ENCODE measurements at places on chromosomes 1 and 21. TPM values are rescaled to one million over a fixed set of nuclear protein-coding genes. Genes with fewer than 3 reads are reported as not detected.
A peak's percentile ranks its signal among the peaks of the same experiment; 100 is the strongest.

GRCh38 chr1:12383786-12384185 lies 154.0 kb downstream of the VPS13D start:
- no peak for DNase-seq
- no peak overlapping the region for H3K4me3 ChIP-seq
- H3K36me3 ChIP-seq, result peaks cover 15% of the 10 kb centered on the region
- peak overlapping the region; percentile 58 for H3K27ac ChIP-seq

DNA sequence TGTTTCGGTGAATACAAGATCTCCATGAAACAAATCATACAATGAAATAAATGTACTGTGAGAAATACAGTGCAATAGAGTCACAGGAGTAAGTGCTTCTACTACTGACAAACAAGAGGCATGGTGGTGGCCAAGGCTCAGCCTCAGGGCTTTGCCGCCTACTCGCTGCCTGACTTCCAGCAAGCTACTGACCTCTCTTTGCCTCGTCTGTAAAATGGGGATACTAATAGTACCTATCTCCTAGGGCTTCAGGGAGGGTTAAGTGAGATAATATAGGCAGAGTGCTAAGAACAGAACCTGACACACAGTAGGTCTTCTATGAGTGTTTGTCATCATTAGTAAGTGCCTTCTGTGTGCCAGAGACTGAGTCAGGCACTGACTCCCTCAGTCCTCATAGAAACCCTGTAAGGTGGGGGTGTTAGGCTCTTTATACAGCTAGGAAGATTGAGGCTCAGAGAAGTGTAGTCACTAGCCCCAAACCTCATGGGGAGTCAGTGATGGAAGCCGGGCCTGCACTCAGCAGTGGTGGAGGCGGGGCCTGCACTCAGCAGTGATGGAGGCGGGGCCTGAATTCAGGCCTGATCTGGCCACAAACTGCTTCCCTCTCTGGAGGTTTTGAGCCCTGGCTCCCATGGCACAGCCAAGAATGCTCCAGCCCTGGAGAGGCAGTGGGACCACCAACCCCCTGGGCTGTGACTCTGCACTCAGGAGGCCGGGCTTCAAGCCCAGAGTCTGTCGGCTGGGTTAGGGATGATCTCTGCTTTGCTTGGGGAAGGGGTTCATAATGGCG lies 6.8 kb downstream of the BSND start:
- no peaks in the 10 kb centered on the region for H3K27me3 ChIP-seq
- no peaks in the 10 kb centered on the region for H3K36me3 ChIP-seq
- H3K27ac ChIP-seq, result no peak overlapping the region
- no peaks in the 10 kb centered on the region for H3K4me1 ChIP-seq
- DNase-seq, result no peak

GRCh38 chr1:158104891-158105290 lies 75.8 kb upstream of the CD1D start:
- no peaks in the 10 kb centered on the region for H3K27me3 ChIP-seq
- no peak for DNase-seq
- no peak overlapping the region for H3K4me3 ChIP-seq
- H3K27ac ChIP-seq, result no peak overlapping the region
- H3K4me1 ChIP-seq, result no peaks in the 10 kb centered on the region

GRCh38 chr1:2819831-2820730 lies 18.6 kb upstream of the TTC34 start:
- H3K27me3 ChIP-seq, result no peaks in the 10 kb centered on the region
- H3K27ac ChIP-seq, result no peak overlapping the region
- H3K4me1 ChIP-seq, result no peaks in the 10 kb centered on the region
- DNase-seq, result no peak

GRCh38 chr1:84936116-84936810 lies 43.3 kb upstream of the LPAR3 start:
- H3K27ac ChIP-seq, result no peak overlapping the region
- peaks cover 3% of the 10 kb centered on the region for H3K4me1 ChIP-seq
- peak; percentile 52 for DNase-seq

DNA sequence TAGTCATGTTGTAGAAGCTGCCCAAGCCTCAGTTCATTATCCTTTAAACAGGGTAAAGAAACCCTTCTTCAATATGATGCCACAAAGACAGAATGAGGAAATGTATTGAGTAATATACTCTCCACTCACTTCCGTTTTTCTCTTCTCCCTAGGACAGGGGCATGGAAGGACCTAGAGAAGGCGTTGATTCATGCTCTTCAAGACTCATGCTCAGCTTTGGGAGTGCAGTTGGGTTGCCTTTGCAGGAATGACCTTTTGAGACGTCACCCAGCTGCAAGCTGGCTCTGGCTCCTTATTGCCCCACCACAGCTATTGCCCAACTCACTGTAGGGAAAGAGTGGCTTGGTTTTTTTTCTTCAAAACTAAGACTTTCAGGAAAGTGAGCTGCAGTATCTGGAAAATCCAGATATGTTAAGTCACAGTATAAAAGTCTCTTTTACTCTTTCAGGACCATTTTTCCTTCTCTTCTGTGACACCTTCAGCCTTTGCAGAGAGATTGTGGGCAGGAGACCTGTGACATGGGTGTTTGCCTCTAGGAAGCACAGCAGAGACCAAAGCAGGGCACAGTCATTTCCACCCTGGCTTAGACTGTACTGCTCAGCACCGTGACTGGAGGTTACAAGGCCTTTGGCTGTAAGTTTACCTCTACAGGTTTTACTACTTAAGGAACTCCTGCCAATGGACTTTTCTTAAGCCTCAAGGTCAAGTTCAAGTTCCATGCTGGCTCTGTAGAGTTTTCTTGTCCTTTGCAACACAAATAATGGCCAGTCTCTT lies 39.5 kb downstream of the XCL2 start:
- H3K36me3 ChIP-seq, result no peaks in the 10 kb centered on the region
- H3K27me3 ChIP-seq, result no peaks in the 10 kb centered on the region
- no peak for DNase-seq
- H3K27ac ChIP-seq, result no peak overlapping the region

ANXA9 gene
- total RNA-seq, result 0.17 TPM

GRCh38 chr1:156050376-156050775 lies 3.2 kb downstream of the UBQLN4 start:
- H3K27ac ChIP-seq, result no peak overlapping the region
- DNase-seq, result no peak
- H3K36me3 ChIP-seq, result peaks cover 15% of the 10 kb centered on the region
- no peak overlapping the region for H3K4me3 ChIP-seq
- H3K27me3 ChIP-seq, result no peaks in the 10 kb centered on the region

DNA sequence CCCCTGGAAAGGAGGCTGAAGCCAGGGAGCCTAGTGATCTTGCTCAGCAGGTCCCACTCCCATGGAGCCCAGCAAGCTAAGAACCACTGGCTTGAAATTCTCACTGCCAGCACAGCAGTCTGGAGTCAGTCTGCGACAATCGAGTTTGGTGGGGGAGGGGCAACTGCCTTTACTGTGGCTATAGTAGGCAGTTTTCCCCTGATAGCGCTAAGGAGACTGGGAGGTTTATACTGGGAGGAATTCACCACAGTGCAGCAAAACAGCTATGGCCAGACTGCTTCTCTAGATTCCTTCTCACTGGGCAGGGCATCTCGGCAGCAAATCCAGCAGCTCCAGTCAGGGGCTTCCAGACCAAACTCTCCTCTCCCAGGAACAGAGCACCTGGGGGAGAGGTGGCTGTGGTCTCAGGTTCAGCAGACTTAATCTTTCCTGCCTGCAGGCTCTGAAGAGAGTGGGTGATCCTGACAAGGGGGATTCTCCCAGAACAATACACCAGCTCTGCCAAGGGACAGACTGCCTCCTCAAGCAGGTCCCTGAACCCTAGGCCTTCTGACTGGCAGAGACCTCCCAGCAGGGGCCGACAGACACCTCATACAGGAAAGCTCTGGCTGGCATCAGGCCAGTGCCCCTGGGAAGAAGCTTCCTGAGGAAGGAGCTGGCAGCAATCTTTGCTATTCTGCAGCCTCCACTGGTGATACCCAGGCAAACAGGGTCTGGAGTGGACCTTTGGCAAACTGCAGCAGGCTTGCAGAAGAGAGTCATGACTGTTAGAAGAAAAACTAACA lies 548.5 kb upstream of the NEGR1 start:
- no peak overlapping the region for H3K4me3 ChIP-seq
- H3K36me3 ChIP-seq, result no peaks in the 10 kb centered on the region
- H3K4me1 ChIP-seq, result no peaks in the 10 kb centered on the region
- no peak for DNase-seq

- peaks cover 8% of the 10 kb centered on the region for H3K36me3 ChIP-seq
- H3K4me3 ChIP-seq, result peak overlapping the region; percentile 76
- H3K27me3 ChIP-seq, result no peaks in the 10 kb centered on the region
- DNase-seq, result no peak
- peaks cover 83% of the 10 kb centered on the region for H3K4me1 ChIP-seq
- H3K27ac ChIP-seq, result peak overlapping the region; percentile 94
Observed at GRCh38 chr1:156499194-156499841, 1.3 kb downstream of the MEF2D start.

DNA sequence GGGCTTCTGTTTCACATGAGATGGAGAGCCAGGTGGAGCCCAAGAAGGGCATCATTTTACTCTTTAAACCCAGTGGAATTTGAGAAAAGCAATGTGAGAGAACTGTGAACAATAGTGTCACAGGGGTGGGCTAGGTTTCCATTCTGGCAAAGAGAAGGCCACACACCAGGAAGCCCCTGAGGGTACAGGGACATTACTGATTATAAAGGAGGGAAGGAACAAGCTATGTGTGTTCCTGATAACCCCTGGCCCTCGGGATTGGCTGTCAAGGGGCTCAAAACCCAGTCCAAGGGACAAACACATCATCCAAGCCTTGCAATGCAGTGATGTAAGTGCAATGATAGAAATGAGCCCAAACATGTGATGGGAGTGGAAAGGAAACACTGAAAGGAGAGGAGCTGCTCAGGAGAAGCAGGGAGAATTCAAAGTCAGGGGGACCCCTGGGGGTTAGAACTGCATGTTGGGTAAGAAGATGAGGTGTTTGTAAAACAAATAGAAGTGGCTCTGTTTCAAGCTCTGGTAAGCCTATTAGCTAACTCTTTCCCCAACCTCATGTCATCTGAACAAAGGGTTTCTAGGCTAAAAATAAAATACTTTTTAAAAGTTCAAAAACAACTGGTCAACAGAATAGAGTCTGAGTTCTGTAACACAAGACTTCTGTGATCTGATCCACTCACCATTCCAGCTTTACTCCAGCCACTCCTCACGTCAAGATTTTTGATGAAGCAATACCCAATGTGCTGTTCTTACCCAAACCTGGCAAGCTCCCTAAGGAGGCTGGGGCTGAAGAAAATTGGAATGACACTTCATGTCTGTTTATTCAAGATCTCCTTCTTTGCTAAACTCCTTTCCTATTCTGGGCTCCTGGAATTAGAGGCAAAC lies 51.1 kb upstream of the IL12RB2 start:
- H3K4me1 ChIP-seq, result no peaks in the 10 kb centered on the region
- no peak overlapping the region for H3K27ac ChIP-seq
- H3K36me3 ChIP-seq, result no peaks in the 10 kb centered on the region
- no peak for DNase-seq
- H3K27me3 ChIP-seq, result no peaks in the 10 kb centered on the region

GRCh38 chr1:160260406-160261382 lies 1.7 kb downstream of the DCAF8 start:
- DNase-seq, result no peak
- peak overlapping the region; percentile 12 for H3K4me3 ChIP-seq
- peak overlapping the region; percentile 96 for H3K27ac ChIP-seq
- no peaks in the 10 kb centered on the region for H3K36me3 ChIP-seq
- peaks cover 51% of the 10 kb centered on the region for H3K4me1 ChIP-seq
- H3K27me3 ChIP-seq, result no peaks in the 10 kb centered on the region

DNA sequence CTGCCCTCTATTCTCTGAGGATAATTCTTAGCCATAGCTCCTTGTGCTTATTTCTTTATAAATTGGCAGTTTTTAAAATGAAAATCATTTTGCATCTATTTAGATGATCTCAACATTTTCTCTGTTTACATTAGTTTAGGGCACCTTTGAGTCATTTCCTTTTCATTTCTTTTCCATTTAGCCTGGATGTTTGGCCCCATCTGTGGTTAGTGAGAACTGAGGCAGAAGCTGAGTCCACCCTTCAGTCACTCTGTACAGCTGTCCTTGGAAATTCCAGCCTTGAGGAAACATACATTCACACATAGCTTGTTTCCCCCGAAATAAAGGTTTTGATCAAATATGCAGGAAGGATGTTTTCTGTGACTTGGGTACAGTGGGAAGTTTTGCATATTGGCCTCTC lies 123.7 kb downstream of the NTNG1 start:
- no peaks in the 10 kb centered on the region for H3K4me1 ChIP-seq
- DNase-seq, result no peak
- H3K27ac ChIP-seq, result no peak overlapping the region
- H3K36me3 ChIP-seq, result no peaks in the 10 kb centered on the region
- H3K27me3 ChIP-seq, result no peaks in the 10 kb centered on the region

DNA sequence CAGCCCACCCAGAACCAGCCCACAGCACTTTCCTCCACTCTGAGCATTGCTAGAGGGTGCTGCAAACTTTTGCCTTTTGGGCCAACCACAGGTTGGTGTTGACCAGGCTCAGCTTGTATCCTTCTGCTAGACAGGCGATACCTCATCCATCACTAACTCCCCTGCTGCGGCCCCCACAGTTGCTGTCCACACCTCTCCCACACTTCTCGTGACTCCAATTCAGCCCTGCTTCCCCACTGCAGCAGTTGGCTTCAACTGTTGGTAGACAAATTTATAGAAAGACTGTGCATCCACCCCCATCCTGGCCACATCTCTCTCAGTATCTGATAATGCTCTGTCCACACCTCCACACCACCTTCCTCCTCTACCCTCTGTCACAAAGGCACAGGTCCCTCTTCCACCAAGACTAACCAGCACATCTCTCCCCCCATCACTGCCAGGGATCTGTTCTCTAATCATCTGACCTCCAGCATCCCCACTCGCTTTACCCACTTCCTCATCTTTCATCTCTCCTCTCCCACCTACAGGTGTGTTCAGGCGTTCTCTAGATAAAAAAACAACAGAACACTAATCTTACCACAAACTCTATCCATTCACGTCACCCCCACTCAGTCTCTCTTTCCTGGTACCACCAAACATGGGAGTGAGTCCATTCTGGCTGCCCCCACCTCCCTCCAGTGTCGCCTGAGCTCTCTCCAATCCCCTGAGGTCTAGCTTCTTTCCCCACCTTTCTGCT lies 15.8 kb upstream of the SLC25A44 start:
- H3K4me1 ChIP-seq, result peaks cover 13% of the 10 kb centered on the region
- no peaks in the 10 kb centered on the region for H3K36me3 ChIP-seq
- H3K4me3 ChIP-seq, result no peak overlapping the region
- no peak overlapping the region for H3K27ac ChIP-seq
- no peak for DNase-seq

SLC37A1 gene
- total RNA-seq, result 18.5 TPM

UBXN10 gene
- 0.06 TPM for total RNA-seq

FAM131C gene
- not detected for total RNA-seq

- H3K4me1 ChIP-seq, result peaks cover 29% of the 10 kb centered on the region
- H3K36me3 ChIP-seq, result no peaks in the 10 kb centered on the region
- H3K27ac ChIP-seq, result peak overlapping the region; percentile 100
- no peaks in the 10 kb centered on the region for H3K27me3 ChIP-seq
- peak overlapping the region; percentile 73 for H3K4me3 ChIP-seq
- no peak for DNase-seq
Observed at GRCh38 chr1:1613509-1614082, 1.7 kb upstream of the MIB2 start.

GRCh38 chr1:19361611-19362147 lies 49.6 kb downstream of the SLC66A1 start:
- peaks cover 20% of the 10 kb centered on the region for H3K4me1 ChIP-seq
- peaks cover 16% of the 10 kb centered on the region for H3K36me3 ChIP-seq
- H3K4me3 ChIP-seq, result no peak overlapping the region

All from CD4-positive, alpha-beta memory T cell (primary cell).